ENCODE measurements at places on chromosomes 4 and X.

DNA sequence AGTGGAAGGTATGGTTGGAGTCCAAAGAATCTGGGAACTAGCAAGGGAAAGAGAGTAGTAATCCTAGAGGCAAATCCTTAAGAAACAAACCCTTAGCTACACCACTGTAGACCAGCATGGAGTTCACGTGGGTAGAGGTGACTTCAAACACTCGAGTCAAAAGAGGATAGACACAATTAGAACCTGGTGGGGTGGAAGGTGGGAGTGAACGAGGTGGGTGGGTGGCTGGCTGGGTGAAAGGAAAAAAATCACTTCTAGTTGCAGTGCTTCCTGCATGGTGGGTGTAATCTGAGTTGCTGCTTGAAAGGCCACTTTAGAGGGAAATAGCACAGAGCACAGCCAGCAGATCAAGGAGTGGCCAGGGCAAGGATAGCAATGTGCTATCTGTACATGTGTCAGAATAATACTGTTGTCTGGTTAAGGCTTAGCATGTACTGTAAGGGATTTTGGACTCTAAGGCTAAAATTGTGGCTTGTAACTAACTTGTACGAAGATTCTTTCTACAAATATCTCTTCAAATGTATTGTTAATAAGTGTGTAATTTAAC is 356.2 kb downstream of the GRIA2 start:
- H3K4me3 ChIP-seq, result no peak overlapping the region
- H3K36me3 ChIP-seq, result no peaks in the 10 kb centered on the region
- no peaks in the 10 kb centered on the region for H3K4me1 ChIP-seq
- no peaks in the 10 kb centered on the region for H3K27me3 ChIP-seq
- H3K27ac ChIP-seq, result no peak overlapping the region
- no peak for DNase-seq

DNA sequence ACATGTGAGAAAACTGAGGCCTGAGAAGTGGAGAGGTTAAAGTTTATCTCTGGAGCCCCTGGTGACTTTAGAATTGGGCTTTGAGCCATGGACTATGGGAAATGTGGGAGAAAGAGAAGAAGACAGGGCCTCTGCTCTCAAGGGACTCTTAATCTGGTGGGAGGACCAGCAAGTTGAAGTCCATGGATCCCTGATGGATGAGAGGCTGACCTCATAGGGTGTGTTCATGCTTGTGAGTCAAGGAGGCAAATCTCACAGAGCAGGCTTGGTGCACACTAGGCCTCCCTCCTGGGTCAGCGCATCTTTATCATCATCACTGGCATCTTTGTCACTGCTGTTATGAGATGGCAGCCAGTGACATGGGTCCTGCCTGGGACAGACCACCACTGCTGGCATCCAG is 211.9 kb downstream of the AFAP1 start:
- no peak overlapping the region for H3K27ac ChIP-seq
- H3K4me3 ChIP-seq, result no peak overlapping the region
- DNase-seq, result no peak

DNA sequence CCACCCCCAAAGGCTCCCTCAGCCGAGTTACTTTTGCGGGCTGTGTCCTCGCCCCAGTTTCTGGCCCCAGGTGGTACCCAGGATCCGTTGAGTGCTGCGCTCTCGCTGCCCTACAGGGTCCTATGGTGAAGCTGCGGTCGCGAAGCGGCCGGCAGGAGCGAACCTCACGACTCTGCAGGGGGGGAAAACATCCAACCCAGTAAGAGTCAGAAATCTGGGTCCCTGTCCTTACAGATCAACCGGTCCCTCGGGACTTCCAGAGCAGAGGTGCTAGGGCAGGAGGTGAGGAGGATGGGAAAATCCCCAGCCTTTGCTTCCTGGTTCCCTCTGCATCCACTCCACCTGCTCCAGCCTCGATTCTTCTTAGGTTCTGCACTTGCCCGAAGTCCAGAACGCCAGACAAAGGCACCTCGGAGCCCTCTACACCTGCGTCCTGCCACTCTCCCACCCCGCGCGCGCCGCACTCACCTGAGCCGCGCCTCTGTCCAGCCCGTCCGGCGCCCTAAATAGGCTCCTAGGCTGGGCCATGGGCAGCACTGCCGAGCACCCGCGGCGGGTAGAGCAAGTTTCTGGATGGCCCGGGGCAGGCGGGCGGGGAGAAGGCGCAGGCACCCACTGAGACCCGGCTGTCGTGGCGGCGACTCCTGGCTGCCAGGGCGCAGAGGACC is at the start of gene HS3ST1:
Gene HS3ST1, minus strand, starts transcription at position 664 of the 668 bp plus-strand sequence. CDS start 28,889 bp downstream, outside the sequence.
- peaks cover 21% of the 10 kb centered on the region for H3K4me1 ChIP-seq
- no peaks in the 10 kb centered on the region for H3K36me3 ChIP-seq
- DNase-seq, result no peak
- H3K27ac ChIP-seq, result peak within 1 kb of the TSS; percentile 47
- H3K27me3 ChIP-seq, result peaks cover 19% of the 10 kb centered on the region
- peak within 1 kb of the TSS; percentile 38 for H3K4me3 ChIP-seq

DNA sequence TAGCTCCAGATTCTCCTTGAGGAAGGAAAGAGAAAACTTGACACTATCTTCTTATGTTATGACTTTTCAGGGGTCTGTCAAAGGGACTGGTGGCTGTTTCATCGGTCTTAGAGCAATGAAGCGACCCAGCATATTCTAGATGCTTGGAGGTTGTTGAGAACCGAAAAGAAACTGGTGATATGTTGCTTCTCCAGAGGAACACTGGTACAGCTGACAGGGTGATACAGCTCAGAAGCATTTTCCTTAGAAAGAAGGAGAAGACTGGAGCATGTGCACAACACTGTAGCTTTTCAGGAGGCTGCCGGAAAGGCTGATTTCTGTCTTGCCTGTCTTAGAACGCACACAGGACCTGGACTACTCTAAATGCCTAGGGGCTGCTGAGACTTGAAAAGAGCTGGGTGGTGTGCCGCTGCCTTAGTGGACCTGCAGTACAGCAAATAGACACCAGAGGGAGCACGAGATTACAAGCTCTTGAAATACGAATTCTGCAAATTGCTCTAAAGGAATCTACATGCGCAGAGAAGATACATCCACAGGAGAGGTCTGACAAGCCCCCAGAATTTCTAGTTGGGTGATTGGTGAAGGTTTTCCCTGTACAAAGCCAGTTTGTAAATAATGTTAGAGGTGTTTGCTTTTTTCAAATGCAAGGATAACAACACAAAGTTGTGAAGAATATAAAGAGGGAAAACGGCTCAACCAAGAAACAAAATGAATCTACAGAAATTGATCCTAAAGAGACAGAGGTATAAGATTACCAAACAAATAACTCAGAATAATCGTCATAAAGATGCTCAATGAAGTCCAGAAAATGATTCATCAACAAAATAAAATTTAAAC is 223.1 kb upstream of the DMD start:
- H3K27me3 ChIP-seq, result no peaks in the 10 kb centered on the region
- H3K4me3 ChIP-seq, result no peak overlapping the region
- H3K4me1 ChIP-seq, result no peaks in the 10 kb centered on the region
- no peaks in the 10 kb centered on the region for H3K36me3 ChIP-seq
- no peak overlapping the region for H3K27ac ChIP-seq

GRCh38 chr4:142540483-142540804 is 305.7 kb downstream of the INPP4B start:
- no peaks in the 10 kb centered on the region for H3K36me3 ChIP-seq
- DNase-seq, result no peak
- H3K4me3 ChIP-seq, result no peak overlapping the region
- H3K27me3 ChIP-seq, result no peaks in the 10 kb centered on the region

- no peaks in the 10 kb centered on the region for H3K4me1 ChIP-seq
- H3K36me3 ChIP-seq, result no peaks in the 10 kb centered on the region
- no peak for DNase-seq
- no peak overlapping the region for H3K27ac ChIP-seq
- H3K27me3 ChIP-seq, result no peaks in the 10 kb centered on the region
- no peak overlapping the region for H3K4me3 ChIP-seq
These were observed 77.6 kb downstream of the COX18 start for GRCh38 chr4:72991873-72992272.

- DNase-seq, result no peak
- H3K36me3 ChIP-seq, result no peaks in the 10 kb centered on the region
These were observed 236.7 kb upstream of the MAB21L2 start for GRCh38 chr4:150345207-150345744.

DNA sequence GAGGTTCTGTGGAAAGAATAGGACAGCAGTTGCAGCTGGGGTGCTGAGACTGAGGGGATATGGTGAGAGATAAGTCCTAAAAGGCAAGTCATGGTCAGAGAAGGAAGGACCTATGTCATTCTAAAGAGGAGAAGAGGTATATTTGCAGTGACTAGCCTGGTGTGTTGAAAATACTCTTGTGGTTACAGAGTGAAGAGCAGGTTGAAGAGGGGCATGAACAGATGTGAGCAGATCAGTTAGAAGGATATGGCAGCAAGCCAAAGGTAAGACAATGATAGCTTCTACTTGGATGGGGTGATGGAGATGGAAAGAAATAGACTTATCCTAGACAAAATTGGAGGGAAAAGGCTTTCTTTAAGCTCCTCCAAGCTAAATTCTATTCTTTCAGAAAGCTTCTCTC is 469.8 kb upstream of the CPEB2 start:
- H3K27ac ChIP-seq, result no peak overlapping the region
- no peaks in the 10 kb centered on the region for H3K36me3 ChIP-seq
- H3K4me3 ChIP-seq, result no peak overlapping the region

DNA sequence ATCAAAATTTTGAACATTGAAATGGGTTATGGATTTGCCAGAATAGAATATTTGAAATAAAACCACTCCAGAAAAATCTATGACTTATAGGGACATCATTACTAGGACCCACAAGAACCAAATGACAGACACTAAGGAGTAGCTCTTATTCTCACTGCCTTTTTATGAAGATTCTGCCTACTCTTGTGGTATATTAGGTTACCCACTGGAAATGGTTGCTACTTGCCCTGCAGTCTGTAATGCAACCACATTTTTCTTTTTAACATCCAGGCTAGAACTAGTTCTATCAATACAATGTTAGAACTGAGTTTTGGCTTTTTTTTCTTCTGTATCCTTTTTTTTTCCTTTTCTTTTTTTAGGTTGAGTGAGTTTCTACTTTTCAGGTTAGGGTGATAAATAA is 158.9 kb downstream of the PPP1R2C start:
- no peak for DNase-seq
- H3K4me3 ChIP-seq, result no peak overlapping the region
- no peaks in the 10 kb centered on the region for H3K27me3 ChIP-seq
- H3K36me3 ChIP-seq, result no peaks in the 10 kb centered on the region
- H3K4me1 ChIP-seq, result no peaks in the 10 kb centered on the region

DNA sequence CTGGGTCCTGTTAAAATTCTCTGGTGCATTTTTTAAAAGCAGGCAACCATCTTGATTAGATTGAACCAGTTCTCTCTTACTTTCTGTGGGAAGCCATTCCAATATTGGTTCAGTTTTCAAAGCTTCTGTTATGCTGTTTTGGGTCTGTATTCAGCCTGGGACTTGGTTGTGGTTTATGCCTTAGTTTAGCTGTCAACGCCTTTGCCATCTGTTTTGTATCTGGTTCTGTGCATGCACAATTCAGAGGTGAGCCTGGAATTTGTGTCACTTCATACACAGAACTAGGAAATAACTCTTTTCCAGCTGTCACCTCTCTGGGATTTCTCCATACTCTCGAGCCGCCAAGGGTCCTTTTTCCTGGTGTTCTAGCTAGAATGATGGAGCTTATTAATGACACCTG is 46.2 kb downstream of the STAP1 start:
- no peaks in the 10 kb centered on the region for H3K36me3 ChIP-seq
- H3K4me1 ChIP-seq, result no peaks in the 10 kb centered on the region
- no peak overlapping the region for H3K27ac ChIP-seq

GRCh38 chr4:43987331-43987944 is 461.2 kb downstream of the KCTD8 start:
- no peaks in the 10 kb centered on the region for H3K27me3 ChIP-seq
- peaks cover 9% of the 10 kb centered on the region for H3K4me1 ChIP-seq
- no peak for DNase-seq

- no peaks in the 10 kb centered on the region for H3K36me3 ChIP-seq
- no peak for DNase-seq
- no peak overlapping the region for H3K27ac ChIP-seq
- no peak overlapping the region for H3K4me3 ChIP-seq
These were observed 729 bp downstream of the CXCL11 start for GRCh38 chr4:76035141-76035540.

- H3K27me3 ChIP-seq, result peaks cover 9% of the 10 kb centered on the region
- DNase-seq, result no peak
- H3K27ac ChIP-seq, result no peak overlapping the region
- no peaks in the 10 kb centered on the region for H3K36me3 ChIP-seq
- no peaks in the 10 kb centered on the region for H3K4me1 ChIP-seq
- no peak overlapping the region for H3K4me3 ChIP-seq
These were observed 22.2 kb downstream of the TACC3 start for GRCh38 chr4:1743551-1743950.

GRCh38 chr4:182560358-182560757 is 317.2 kb downstream of the TENM3 start:
- H3K27ac ChIP-seq, result no peak overlapping the region
- no peaks in the 10 kb centered on the region for H3K36me3 ChIP-seq
- H3K4me1 ChIP-seq, result peaks cover 11% of the 10 kb centered on the region
- no peaks in the 10 kb centered on the region for H3K27me3 ChIP-seq
- H3K4me3 ChIP-seq, result no peak overlapping the region

GRCh38 chr4:72858328-72858727 is 211.2 kb downstream of the COX18 start:
- no peaks in the 10 kb centered on the region for H3K27me3 ChIP-seq
- no peaks in the 10 kb centered on the region for H3K36me3 ChIP-seq
- no peaks in the 10 kb centered on the region for H3K4me1 ChIP-seq
- H3K4me3 ChIP-seq, result no peak overlapping the region
- DNase-seq, result no peak

DNA sequence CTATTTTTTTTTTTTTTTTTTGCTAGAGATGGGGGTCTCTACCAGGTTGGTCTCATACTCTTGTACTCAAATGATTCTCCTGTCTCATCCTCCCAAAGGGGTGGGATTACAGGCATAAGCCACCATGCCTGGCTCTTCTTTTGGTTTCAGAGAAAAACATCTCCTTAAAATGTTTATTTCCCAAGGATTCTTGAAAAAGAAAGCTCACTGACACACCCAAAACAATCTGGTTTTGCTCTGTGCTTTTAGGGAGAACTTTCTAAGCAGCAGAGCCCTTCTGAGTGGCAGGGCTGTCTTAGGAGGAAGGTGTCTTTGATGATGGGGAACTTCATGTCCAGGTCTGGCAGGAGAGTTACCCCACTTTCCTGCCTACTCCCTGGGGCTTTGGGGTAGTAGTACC is 1.2 kb downstream of the SOD3 start:
- no peak for DNase-seq
- no peaks in the 10 kb centered on the region for H3K27me3 ChIP-seq
- H3K4me3 ChIP-seq, result no peak overlapping the region
- H3K27ac ChIP-seq, result peak overlapping the region; percentile 36
